Thoracic aorta (tissue), 2 donors: ENCODE measurements at places on chromosomes 16 and 17.

DNA sequence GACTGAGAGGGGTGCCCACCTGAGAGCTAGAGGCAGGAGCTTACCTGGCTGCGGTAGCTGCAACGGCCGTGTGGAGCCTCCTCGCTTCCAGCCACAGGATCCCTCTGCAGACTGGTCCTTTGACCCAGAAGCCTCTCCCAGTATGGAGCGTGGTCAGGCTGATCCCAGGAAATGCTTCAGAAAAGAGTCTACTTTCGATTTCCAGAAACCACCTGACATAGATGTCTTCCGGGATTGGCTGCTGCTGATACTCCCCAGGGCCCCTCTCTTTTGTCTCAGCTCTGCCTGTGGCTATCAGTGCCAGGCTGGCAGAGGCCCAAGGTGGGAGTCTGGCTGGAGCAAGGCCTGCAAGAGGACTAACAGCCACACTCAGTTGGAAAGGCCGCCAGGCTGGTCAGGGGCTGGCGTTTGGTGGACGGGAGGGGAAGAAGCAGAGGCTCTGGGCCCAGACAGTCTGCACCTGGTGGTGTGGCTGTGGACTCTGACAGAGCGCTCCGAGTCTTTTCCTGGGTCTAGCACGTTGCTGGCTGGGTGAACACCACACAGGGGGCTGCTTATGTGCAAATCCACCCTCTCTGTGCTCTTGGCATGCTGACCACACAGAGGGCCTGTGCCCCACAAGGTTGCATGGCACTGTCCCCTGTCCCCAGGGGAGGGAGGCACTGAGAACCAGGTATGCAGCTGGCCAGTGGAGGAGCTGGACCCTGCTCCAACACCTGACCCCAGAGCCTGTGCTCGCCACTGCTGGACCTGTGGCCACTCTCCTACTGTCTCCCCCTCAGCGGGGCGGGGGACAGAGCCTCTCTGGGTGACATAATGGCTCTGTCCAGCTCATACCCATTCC is at the start of gene LGALS3BP:
Gene LGALS3BP (minus strand): TSS at position 144 of the 844 bp plus-strand sequence. CDS start 2,732 bp downstream, outside the sequence.
- DNase-seq: no peak

DNA sequence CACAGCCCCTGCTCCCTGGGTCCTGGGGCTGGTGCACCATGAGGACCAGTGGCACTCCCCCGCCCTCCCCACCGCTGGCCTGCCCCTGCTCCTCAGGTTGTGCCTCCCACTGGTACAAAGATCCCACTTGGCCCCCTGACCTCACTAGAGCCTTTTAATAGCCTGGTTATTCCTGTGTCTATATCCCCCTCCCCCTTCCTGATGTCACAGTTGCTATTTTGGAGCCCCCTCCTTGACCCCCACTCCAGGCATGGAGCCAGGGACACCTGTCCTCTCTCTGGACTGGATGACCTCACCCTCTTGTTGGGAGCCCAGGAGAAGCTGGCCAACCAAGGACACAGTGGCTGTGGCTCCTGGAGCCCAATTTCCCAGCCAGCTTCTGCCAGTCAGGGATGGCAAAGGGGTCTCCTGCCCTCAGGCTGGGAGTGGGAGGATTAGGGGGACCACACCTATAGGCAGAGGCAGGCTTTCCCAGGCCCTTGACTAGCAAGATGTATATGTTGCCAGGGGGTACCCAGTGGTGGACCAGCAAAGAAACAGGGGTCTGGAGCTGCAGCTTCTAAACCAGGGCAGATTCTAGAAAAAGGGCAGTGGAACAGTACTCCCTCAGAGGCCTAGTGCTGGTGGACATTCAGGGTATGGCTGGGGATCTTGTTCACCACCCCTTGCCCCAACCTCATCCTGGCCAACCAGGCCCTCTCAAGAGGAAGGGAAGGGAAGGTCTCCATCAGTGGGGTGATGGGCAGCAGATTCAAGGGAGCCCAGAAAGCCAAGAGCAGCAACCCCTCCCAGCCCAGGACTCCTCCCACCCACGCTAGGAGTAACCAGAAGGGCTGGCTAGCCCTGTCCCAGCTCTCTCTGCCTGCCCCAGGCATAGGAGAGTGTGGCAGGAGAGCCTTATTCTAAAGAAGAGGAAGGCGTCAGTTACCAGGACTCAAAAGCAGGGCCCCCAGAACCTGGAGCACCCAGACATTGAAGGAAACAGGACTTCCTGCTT is 10.9 kb downstream of the HDAC5 start:
- no peak for DNase-seq

- no peak for DNase-seq
These were observed 9.3 kb upstream of the TNFRSF17 start for GRCh38 chr16:11955713-11956123.

DNA sequence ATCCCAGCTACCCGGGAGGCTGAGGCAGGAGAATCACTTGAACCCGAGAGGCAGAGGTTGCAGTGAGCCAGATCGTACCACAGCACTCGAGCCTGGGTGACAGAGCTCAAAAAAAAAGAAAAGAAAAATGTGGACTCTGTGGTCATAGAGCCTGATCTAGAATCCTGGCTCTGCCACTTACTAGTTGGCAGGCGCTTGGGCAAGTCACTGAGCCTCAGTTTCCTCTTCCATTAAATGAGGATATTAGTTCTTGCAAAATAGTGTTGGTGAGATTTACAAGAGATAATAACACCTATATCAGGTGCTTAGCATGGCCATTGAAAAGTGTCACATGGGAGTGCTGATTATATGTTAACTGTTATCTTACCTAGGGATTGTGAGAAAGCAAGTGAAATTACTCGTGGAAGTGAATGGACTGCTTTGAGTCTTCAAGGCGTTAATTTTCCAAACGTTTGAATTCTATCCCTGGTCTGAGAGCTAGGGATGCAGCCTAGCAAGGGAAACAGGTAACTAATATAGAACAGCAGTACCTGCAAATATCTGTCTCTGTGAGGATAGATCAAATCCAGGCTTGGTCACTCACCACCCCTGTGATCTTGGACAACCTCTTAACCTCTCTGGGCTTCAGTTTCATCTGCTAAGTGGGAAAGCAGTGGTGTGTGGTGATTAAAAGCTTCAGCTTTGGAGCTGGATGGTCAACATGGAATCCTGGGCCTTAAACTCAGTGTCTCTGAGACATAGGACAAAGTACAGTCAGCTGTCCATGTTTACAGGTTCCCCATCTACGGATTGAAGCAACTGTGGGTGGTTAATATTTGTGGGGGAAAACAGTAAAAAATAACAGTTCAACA is 953 bp upstream of the NSMCE1 start:
- no peak for DNase-seq

DNA sequence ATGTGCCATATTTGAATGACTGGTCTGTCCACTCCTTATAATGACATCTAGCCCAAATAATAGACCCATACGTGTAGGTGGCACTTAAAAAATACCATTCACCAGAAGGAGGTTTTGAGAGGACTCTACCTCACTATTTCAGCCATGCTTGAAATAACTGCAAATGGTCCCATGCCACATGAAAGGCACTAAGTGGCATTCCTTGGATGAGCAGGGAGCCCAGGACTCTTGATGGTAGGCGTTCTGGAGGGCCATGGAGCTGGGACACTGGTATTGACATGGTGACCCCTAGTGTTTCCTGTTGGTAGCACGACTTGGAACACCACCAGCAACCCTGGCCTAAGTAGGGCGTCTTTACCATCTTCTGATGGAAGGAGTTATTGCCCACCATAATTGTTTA is 148.7 kb upstream of the ZFHX3 start:
- DNase-seq: peak; percentile 45

DNA sequence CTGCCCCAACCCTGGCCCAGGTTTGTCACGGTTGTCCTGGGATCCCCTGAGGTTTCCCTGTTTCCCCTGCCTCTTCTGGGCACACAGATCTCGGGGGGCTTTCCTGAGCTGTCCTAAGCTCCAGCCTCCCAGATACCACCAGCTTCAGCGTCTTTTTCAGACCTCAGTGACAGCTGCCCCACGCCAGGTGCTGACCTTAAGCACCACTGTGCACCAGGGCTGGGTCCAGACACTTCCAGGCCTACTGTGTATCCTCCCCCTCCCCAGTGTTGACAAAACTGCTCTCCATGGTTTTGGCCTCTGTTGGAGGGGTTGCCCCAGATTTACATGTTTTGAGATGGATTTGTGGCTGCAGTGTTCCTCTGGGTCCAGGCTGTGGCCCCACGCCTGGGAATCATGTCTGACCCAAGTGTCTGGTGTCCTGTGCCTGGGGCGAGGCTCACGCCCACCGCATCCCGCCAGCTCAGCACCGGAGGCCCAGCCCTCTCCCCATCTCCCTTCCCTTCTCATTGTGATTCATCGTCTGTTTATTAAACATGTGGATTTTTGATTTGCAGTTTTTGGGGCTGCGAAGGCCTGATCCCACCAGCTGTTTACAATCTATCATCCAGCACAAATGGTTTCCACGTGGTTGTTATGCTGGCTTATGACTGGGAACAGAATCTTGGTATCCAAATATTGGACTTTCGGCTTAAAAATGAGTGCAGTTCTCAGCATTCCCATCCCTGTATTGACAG is 82.1 kb downstream of the METRNL start:
- no peak for DNase-seq

GRCh38 chr16:50721549-50722404 is 20.1 kb upstream of the CYLD start:
- no peak for DNase-seq

DNA sequence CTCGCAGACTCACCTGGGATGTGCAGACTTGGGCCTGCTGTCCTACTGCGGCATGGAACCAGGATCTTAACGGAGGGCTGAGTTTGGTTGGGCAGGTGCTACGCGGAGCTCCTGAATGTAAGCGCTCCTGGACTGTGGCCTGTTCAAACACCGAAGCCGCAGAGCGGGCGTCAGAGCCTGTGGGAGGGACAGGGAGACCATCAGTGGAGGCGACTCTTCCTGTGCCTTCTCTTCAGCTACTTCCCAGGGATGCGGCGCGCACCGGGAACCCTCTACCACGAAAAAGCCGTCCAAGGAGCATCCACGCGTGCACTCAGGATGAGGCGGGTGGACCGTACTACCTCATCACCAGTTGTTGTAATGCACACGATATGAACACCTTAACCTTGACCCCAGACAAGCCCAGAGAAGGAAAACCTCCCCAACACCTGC is 2.0 kb downstream of the USP36 start:
- DNase-seq: no peak

DNA sequence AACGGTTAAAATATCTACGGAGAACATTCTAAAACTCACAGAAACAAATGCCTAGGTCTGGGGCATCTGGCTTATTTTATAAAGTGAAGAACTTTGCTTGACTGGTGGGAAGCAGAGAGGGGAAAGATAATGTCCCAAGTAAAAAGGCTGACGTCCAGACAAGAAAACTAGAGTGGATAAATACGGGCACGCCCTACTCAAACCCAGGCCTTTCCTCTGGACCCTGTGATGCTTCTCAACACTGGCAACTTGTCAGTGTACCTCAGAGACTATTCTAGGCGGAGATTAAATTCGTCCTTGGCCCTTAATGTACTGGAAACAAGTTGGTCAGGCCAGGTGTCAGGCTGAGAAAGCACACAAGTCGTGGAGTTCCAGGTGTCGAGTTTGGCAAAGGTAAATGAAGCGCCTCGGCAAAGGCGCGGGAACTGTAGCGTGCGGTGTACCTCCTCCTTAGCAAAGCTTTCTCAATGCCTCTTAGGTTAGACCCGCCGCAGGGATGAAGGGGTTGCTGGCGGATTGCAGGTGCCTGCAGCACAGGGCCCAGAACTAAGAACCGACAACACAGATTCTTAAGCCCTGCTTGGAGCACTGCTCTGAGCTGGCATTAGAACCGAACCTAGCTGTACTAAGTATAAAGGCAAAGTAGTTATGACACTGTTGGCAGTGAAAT is 668 bp upstream of the UNK start:
- DNase-seq: no peak

GRCh38 chr17:65931246-65932149 is 260.4 kb downstream of the CEP112 start:
- DNase-seq: no peak

DNA sequence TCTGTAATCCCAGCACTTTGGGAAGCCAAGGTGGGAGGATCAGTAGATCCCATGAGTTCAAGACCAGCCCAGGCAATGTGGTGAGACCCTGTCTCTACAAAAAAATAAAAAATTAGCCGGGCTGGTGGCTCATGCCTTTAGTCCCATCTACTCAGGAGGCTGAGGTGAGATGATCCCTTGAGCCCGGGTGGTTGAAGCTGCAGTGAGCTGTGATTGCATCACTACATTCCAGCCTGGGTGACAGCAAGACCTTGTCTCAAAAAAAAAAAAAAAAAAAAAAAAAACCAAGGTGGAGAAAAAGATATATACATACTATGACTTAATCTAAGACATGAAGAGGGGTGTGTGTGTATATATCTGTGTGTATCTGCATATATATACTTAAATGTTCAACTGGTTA is 26.7 kb downstream of the BBS2 start:
- DNase-seq: no peak

DNA sequence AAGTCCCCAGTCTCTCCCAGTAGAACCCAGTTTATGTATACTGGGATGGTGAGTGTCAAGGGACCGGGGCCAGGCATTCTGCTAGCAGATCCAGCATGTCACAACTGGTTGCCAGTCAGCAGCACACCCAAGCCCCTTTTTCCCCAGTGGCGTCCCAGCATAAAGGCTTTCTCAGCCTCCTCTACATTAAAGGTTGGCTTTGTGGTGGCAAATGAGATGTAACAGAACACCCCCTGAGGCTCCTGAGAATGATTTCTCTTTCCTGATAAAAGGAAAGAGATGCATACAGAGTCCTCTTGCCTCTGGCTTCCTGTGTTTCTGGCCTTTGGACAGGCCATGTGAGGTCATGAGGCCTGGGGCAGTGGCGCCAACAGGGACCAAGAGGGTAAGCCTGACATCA is 27.9 kb downstream of the IRX6 start:
- no peak for DNase-seq

DNA sequence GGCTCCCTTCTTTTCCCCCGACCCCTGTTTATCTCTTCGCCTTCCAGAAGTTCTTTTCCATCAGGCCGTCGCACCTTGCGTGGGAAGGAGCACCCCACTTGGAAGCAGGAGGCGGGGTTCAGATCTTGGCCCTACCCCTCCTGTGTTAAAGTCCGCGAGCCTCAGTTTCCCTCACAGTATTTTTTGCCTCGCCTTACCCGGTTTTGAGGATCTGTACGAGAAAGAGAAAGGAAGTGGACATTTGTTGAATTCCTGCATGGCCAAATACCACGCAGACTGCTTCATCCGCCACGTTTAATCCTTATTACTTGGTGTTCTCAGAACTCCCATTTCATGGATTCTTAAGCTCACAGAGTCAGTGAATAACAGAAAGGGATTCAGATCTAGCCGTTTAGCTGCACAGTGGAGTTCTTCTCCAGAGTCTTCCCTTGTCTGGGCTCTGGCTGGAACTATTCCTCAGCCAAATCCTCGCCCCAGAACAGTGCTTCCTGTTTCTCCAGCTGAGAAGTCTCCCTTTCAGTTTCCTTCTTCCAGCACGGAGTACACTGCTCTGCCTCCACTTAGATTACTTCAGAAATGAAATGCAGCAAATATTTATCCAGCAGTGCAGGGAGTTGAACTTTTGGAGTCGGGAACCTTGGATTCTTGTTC is 590 bp downstream of the TMEM219 start:
- DNase-seq: no peak

- DNase-seq: peak; percentile 70
These were observed 11.1 kb downstream of the NLRC5 start for GRCh38 chr16:57000271-57001025.

GRCh38 chr17:27667656-27668487 is 36.9 kb downstream of the LGALS9 start:
- no peak for DNase-seq

GRCh38 chr16:48282636-48283263 is 35.4 kb upstream of the ABCC11 start:
- DNase-seq: no peak
